ENCODE measurements at places on chromosomes 2 and 18. TPM values are rescaled to one million over a fixed set of nuclear protein-coding genes. Genes with fewer than 3 reads are reported as not detected.
A peak's percentile ranks its signal among the peaks of the same experiment; 100 is the strongest.

The HAAO gene
- total RNA-seq = 11.4 TPM

The EFEMP1 gene
- total RNA-seq = not detected

The RDH14 gene
- 18.7 TPM for total RNA-seq

The C1QL2 gene
- total RNA-seq = not detected

The POTEI gene
- total RNA-seq = not detected

The WDR35 gene
- total RNA-seq = 8.2 TPM

The CIB4 gene
- total RNA-seq = not detected

The PLEK gene
- 138 TPM for total RNA-seq

The HSPE1 gene
- 116 TPM for total RNA-seq

The UGT1A10 gene
- not detected for total RNA-seq

The TEX44 gene
- not detected for total RNA-seq

The HNMT gene
- not detected for total RNA-seq

The LIMS4 gene
- not detected for total RNA-seq

DNA sequence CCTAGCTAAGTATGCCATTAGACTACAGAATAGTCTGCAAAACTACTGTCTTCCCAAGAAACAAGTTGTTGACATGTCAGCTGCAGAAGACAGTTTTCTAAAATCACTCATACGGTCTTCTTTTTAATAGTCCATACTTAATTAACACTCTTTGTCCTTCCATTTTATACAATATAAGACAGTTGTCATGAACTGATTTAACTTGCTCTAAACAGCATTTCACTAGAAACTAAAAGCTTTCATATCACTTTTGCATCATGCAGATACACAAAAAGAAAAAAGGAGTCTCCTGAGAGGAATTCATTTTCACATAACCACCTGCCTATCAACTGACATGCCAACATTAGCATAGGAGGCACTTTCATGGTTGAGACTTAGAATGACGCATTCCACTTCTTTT lies 1159.6 kb upstream of the CHAC2 start:
- H3K36me3 ChIP-seq = no peaks in the 10 kb centered on the region
- no peaks in the 10 kb centered on the region for H3K4me1 ChIP-seq
- H3K27me3 ChIP-seq = no peaks in the 10 kb centered on the region
- no peak overlapping the region for H3K27ac ChIP-seq
- DNase-seq = no peak
- no peak overlapping the region for H3K4me3 ChIP-seq

GRCh38 chr2:18178736-18179349 lies 300.4 kb downstream of the KCNS3 start:
- H3K4me3 ChIP-seq = no peak overlapping the region
- H3K36me3 ChIP-seq = no peaks in the 10 kb centered on the region
- no peaks in the 10 kb centered on the region for H3K4me1 ChIP-seq
- H3K27me3 ChIP-seq = peaks cover 5% of the 10 kb centered on the region
- DNase-seq = no peak
- no peak overlapping the region for H3K27ac ChIP-seq

GRCh38 chr2:85924522-85924921 lies 35.7 kb upstream of the ST3GAL5 start:
- H3K4me3 ChIP-seq = no peak overlapping the region
- H3K27me3 ChIP-seq = no peaks in the 10 kb centered on the region
- no peak overlapping the region for H3K27ac ChIP-seq
- peaks cover 8% of the 10 kb centered on the region for H3K4me1 ChIP-seq
- no peaks in the 10 kb centered on the region for H3K36me3 ChIP-seq
- DNase-seq = no peak

GRCh38 chr2:137179542-137179941 lies 414.2 kb downstream of the THSD7B start:
- no peak for DNase-seq
- H3K27me3 ChIP-seq = no peaks in the 10 kb centered on the region
- H3K4me3 ChIP-seq = no peak overlapping the region
- H3K4me1 ChIP-seq = no peaks in the 10 kb centered on the region

GRCh38 chr2:204226305-204226880 lies 289.8 kb downstream of the ICOS start:
- DNase-seq = no peak
- H3K4me1 ChIP-seq = no peaks in the 10 kb centered on the region
- peaks cover 8% of the 10 kb centered on the region for H3K27me3 ChIP-seq
- no peak overlapping the region for H3K4me3 ChIP-seq
- H3K27ac ChIP-seq = no peak overlapping the region

DNA sequence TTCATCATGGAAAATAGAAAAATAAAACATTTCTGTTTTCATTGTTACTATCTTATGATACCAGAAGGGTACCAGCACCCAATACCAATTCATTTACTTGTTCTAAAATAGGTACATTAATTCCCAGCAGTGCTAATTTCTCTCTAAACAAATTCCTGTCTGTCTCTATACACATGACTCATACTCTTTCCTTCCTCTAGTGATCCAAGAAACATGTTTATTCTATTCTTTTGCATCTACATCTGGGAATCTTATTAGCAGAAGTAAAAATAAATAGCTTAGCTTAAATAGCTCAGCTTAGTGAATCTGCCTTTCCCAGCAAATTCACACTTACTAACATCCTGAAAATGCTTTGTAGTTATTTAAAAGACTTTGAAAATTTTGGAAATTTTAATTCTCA lies 84.5 kb upstream of the MAPRE2 start:
- no peak overlapping the region for H3K27ac ChIP-seq
- H3K4me1 ChIP-seq = no peaks in the 10 kb centered on the region
- H3K4me3 ChIP-seq = no peak overlapping the region

DNA sequence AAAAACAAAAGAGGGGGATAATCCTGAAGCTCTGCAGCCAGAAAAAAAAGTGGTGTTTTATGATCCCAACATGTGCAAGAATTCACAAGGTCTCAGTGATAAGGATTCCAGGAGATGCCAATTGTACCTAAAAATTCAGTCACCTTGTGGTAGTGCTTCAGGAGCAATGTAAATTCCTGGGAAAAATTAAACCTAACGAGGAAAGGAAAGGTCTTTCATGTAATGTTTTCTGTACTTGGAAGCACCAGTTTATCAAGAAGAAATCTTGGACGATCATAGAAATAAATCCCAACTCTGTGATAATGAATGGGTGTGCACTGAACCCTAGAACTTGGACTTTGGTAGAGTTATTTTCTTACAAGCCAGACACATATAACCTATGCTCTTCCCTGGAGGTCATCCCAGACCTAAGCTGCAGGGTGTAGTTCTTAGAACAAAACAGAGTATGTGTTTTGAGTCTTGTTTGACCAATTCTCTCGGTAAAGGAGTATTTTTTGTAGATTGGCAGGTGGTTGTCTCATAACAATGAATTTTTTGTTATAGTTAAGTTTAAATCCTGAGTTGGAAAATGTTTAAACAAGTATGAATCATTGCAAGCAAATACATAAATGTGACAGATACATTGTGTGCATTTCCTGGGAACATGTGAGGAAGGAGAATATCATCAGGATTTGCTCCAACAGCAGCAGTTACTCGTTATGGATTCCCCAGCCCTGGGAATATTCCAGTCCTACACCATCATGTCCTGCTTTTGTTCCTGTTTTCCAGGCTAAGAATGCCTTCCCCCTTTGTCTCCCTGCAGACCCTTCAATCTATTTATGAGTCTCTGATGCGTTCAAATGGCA lies 224.6 kb downstream of the NAPG start:
- H3K36me3 ChIP-seq = no peaks in the 10 kb centered on the region
- no peak overlapping the region for H3K4me3 ChIP-seq
- no peak overlapping the region for H3K27ac ChIP-seq
- H3K27me3 ChIP-seq = peaks cover 2% of the 10 kb centered on the region
- H3K4me1 ChIP-seq = no peaks in the 10 kb centered on the region

DNA sequence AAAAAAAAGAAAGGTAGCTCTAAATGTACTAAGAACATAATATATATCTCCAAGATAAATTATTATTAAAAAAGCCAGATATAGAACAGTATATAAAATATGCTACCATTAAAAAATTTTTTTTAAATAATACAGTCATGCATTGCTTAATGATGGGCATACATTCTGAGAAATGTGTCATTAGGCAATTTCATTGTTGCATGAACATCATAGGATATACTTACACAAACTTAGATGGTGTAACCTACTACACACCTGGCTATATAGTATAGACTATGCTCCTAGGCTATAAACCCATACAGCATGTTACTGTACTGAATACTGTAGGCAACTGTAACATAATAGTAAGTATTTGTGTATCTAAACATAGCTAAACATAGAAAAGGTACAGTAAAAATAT lies 18.3 kb upstream of the LAPTM4A start:
- H3K36me3 ChIP-seq = no peaks in the 10 kb centered on the region
- no peak for DNase-seq
- no peak overlapping the region for H3K27ac ChIP-seq

DNA sequence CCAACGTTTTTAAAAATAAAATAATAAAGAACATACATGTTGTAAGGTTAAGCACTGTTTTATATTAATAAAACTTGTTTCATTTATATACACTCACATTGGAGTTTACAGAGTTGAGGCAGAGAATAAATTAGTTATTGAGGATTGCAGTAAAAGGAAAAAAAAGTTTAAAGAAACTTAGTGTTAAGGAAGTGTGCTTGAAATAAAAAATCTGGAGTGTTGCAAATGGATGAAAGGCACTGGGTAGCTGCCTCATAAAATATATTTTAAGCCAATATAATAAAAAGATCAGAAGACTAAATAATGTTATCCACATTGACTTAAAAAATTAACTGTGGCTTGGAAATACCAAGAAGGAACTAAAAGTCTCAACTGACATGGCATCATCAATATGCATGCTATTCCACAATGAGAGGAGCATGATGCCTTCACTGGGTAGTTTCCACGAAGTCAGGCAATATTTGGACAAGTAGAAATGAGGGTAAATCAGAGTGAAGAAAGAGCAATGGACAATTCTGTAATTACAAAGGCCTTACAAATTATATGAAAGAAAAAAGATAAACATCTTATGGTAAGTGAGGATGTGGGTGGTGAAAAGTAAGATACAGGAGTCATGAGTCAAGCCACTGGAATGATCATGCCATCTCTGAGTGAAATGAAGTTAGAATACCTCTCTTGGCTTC lies 2.5 kb downstream of the GALNT3 start:
- H3K27me3 ChIP-seq = no peaks in the 10 kb centered on the region
- H3K36me3 ChIP-seq = peaks cover 8% of the 10 kb centered on the region
- no peak for DNase-seq
- H3K4me3 ChIP-seq = no peak overlapping the region
- peaks cover 41% of the 10 kb centered on the region for H3K4me1 ChIP-seq

DNA sequence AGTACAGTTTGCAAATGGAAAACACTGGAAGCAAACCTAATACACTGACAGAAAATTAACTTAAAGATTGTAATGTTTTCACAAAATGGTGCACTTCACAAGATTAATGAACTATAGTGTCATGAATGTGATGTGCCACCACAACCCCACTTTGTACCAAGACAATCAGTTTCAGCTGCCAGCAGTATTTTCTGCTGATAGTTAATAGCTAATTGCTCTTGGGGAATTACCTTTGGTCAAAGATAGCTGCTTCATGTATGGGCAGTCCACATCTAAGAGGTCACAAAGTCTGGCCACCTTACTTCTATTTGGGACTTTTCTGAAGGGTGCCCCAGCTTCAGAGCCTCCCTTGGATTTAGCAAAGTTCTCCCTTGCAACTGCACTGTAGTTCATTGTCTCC lies 254.0 kb downstream of the CALCRL start:
- no peak for DNase-seq
- H3K4me1 ChIP-seq = no peaks in the 10 kb centered on the region
- no peaks in the 10 kb centered on the region for H3K27me3 ChIP-seq
- no peaks in the 10 kb centered on the region for H3K36me3 ChIP-seq
- H3K4me3 ChIP-seq = no peak overlapping the region
- no peak overlapping the region for H3K27ac ChIP-seq

GRCh38 chr2:47034973-47035609 lies 119.5 kb upstream of the MCFD2 start:
- H3K27me3 ChIP-seq = no peaks in the 10 kb centered on the region
- DNase-seq = peak; percentile 32
- peaks cover 81% of the 10 kb centered on the region for H3K36me3 ChIP-seq

DNA sequence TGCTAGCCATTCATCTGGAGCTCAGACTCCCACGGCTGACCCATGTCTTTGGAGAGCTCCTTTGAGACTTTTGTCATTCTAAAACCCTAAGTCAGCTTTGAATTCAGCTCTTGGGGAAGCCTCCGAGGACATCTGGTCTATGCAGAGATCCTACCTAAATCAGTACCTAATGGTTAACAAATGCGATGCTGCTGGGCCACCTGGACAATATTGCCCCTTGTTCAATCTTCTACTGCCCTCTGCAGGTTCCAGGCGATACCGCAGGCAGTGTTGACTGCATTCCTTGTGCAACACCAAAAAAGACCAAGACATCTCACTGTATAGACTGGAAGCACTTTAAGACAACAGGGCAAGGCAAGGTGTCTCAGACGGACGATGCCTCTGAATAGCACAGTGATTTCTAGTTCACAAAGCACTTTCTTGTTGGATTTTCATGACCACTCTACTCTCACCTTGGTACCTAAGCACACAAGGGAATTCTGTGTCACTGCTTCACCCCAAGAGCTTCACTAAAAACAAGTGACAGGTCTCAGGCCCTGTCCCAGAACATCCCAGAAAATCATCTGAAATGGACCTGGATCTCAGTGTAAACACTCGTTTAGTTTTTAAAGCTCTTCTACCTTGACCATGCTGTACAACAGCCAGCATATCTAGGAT lies 80.9 kb downstream of the XDH start:
- peak overlapping the region; percentile 50 for H3K27ac ChIP-seq
- DNase-seq = peak; percentile 70
- no peak overlapping the region for H3K4me3 ChIP-seq

DNA sequence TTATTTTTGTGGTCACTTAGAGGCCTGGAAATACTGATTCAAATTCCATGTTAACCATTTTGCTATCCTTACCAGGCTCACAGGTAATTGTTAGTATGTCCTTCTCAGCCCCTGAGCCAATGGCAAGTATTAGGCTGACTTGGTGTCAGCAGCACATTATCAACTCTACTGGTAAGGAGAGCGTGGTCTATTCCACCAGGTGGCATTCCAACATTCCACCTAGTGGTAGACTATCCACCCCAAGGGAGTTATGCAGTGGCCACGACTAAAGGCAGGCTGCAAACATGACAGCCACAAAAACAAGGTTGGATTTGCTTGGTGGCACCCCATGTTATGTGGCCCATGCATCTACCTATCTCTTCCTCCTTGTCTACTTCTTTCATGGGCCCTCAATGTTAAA lies 31.8 kb upstream of the GCC2 start:
- H3K27me3 ChIP-seq = peaks cover 1% of the 10 kb centered on the region
- H3K4me1 ChIP-seq = no peaks in the 10 kb centered on the region
- H3K4me3 ChIP-seq = no peak overlapping the region
- H3K27ac ChIP-seq = no peak overlapping the region
- H3K36me3 ChIP-seq = no peaks in the 10 kb centered on the region

- H3K36me3 ChIP-seq = no peaks in the 10 kb centered on the region
- H3K27ac ChIP-seq = no peak overlapping the region
- H3K4me1 ChIP-seq = no peaks in the 10 kb centered on the region
- H3K4me3 ChIP-seq = no peak overlapping the region
- DNase-seq = no peak
These were observed 39.1 kb upstream of the FAM136A start for GRCh38 chr2:70340761-70341476.

DNA sequence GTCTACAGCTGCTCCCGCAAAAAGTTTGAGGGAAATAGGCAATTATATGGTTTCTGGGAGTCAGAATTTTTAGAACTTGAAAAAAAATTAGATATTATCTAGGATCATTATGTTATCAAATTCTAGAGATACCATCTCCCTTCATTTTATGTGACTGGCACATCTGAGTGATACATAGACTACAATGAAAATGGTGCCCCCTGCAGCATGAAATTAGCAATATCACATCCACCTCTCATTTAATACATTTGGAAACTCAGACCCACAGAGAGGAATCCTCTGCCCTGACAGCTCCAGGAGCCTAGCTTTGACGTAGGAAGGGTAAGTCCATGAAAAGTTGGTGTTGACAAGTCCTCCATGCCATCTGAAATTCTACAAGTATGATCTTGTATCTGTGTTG lies 381.6 kb downstream of the SUCLG1 start:
- no peak overlapping the region for H3K27ac ChIP-seq
- H3K4me3 ChIP-seq = no peak overlapping the region
- no peak for DNase-seq
